ENCODE measurements at places on chromosomes 2 and 18. TPM values are rescaled to one million over a fixed set of nuclear protein-coding genes. Genes with fewer than 3 reads are reported as not detected.
A peak's percentile ranks its signal among the peaks of the same experiment; 100 is the strongest.

The CYS1 gene
- total RNA-seq: 6.6 TPM

The LRPPRC gene
- total RNA-seq: 77.1 TPM

The DNAH7 gene
- 0.40 TPM for total RNA-seq

The EHD3 gene
- total RNA-seq: 20.4 TPM

The SPP2 gene
- not detected for total RNA-seq

The LRP1B gene
- 0.05 TPM for total RNA-seq

The AFG3L2 gene
- total RNA-seq: 141 TPM

The NGEF gene
- 0.62 TPM for total RNA-seq

The RAB17 gene
- 2.5 TPM for total RNA-seq

The HOXD9 gene
- 0.29 TPM for total RNA-seq

The SLC39A6 gene
- 12.5 TPM for total RNA-seq

The VWA3B gene
- 0.96 TPM for total RNA-seq

The NAB1 gene
- 23.7 TPM for total RNA-seq

DNA sequence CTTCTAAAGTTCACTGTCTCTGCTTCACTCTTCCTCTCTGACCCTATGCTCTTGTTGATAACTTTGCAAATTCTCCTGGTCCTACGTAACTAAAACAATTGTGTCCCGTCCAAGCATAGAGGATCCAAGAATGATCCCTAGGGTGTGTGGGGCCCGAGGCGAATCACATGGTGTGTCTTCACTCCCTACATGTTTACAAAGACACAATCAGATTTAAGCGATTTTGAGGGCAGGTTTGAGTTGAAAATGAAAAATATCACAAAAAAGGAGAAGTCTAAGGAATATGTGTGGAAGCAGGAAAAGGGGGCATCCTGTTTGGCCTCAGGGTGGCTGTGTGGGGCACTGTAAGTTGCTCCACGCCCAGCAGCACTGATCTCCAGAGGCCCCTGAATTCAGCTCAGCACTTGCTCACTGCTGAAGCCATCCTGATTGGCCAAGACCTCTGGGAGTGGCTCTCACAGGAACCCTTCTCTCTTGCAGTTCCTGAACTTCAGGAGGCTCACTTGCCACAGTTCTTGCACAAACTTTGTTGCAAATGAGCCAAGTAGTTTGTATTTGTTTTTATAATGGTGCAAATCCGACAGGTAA, 363.6 kb downstream of the ZNF521 start:
- peak; percentile 35 for DNase-seq

- DNase-seq: no peak
Observed at GRCh38 chr2:233267516-233268245, 16.2 kb downstream of the ATG16L1 start.

- DNase-seq: no peak
Observed at GRCh38 chr2:225137971-225138370, 95.7 kb upstream of the DOCK10 start.

- DNase-seq: no peak
Observed at GRCh38 chr2:117336496-117336895, 478.0 kb upstream of the DDX18 start.

DNA sequence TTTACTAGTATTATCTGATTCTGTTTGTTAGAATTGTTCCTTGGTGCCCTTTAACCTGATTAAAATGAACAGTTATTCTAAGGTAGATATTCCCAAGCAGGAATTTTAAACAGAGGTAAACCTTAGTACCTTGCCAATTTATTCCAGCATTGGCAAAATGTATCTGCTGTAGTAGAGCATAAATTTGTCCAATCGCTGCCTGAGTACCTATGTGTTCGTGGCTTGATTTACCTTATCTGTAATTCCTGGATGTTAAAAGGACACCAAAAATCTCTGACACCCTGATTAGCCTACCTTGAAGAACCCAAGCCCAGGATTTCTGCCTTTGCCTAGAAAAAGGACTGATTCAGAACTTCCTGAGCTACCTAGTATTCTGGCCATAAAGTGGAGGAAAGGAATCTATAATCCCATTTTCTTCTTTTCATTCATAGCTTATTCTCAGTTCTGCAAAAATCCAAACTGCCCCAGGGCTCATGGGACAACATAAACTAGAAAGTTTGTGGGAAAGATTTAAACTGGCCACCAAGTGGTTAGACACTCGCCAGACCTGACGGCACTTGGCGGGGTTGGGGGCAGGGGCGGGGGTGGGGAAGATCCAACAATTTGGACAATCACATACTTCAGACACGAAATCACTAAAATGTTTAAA, 16.2 kb upstream of the ZCCHC2 start:
- DNase-seq: no peak

DNA sequence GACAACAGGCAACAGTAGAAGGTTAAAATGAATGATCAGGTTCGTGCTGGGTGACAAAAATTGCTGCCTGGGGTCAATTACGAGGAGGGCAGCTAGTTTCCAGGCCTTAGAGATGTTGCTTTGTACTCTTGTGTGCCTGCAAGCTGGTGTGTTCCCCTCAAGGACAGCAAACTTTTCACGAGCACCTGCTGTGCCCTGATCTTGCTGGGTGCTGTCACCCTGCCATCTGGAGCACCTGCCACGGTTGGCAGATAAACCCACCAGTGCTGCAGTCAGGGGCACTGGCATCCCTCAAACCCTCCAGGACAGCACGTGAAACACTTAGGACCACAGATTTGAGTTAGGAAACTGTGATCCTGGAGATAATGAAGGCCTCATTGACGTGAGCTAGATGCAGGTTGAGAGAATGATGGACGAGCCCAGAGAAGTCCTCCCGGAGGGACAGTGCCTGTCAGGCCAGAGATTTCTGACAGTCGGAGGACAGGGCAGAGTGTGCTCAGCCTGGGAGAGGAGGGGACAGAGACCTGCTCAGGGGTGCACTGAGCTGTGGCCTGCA, 104.3 kb upstream of the RAB12 start:
- DNase-seq: no peak

DNA sequence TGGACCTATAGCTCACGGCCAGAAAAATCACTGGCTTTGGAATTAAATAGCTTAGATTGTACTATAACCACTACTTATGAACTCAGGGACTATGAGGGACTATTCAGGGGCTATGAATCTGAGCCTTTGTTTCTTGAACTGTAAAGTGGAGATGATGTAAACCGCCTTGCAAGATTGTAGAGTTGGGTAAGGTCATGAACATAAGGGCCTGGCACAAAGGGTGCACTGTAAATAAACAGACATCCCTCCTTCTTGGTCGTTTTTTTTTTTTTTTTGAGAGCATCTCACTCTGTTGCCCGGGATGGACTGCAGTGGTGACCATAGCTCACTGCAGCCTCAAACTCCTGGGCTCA, 2.8 kb downstream of the TMEM177 start:
- DNase-seq: no peak

GRCh38 chr2:41927581-41928264, 120.1 kb upstream of the PKDCC start:
- peak; percentile 41 for DNase-seq

DNA sequence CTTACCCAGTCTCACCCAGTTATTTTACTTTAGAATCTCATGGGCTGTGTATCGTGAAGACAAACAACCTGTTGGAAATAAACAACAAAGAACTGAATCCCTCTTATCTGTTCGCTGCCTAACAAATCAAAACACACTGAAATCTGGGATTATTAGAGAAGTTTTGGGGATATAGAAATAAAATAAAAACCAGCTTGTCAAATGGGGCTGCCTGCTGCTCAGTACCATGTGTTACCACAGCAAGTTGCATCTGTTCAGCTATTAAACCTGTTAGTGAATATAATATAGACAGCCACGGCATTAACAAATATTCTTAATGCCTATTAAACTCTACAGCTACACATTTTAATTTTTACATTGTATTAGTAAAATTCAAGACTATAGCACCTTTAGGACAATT, 810.8 kb downstream of the NRXN1 start:
- no peak for DNase-seq

DNA sequence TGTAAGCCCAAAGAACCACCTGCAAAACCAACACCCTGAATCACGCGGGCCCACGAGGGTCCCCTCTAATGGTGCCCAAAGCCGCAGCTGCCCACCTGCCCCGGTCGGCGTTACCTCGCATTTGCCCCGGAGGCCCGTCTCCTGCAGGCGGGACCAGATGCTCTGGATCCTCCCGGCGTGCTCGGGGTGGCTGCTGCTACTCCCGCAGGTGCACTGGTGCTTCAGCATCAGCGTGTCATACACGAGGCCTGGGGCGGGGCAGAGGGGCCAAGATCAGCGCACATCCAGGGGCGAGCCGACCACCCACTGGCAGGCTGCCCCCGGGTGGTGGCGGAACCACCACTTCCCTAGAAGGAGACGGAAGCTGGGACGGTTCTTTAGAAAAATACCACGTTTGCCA, 260.1 kb downstream of the TWIST2 start:
- DNase-seq: no peak

- no peak for DNase-seq
Observed at GRCh38 chr2:104402825-104403224, 451.1 kb upstream of the POU3F3 start.

GRCh38 chr18:54140641-54141040, 83.8 kb downstream of the MBD2 start:
- DNase-seq: no peak

- DNase-seq: peak; percentile 47
Observed at GRCh38 chr18:4106407-4107033, 348.6 kb downstream of the DLGAP1 start.

DNA sequence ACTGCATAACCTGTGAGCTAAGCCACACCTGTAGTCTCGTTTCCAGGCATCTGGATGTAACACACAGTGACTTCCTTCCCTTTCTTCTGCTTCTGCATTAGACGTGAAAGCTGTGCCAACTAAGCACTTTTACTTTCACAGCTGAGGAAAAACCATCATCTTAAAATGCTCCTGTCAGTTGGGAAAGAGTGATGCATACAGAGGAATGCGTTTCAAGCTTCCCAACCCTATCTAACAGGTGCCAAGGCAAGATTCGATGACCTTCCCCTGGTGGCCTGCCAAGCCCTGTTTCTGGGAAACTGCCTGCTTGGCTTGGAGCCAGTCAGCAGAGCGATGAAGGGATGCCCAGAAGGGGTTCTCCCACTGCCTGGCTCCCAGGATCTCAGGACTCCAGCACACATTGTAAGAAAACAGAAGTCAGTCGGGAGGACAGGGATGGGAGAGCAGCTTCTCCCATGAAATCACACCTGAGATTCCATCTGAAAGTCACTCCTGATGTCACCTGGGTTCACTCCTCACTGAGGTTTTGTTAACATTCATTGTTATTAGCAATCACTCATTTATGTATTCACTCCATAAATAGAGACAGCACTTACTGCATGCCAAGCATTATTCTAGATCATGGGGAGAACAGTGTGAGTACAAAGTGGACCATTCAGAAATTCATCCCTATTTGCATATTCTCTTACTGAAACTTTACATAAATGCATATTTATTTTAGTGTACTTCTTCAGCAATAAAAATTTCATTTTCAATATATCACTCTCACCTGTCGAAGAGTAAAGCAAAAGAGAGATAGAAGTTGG, 64.1 kb downstream of the DTNA start:
- DNase-seq: peak; percentile 54

DNA sequence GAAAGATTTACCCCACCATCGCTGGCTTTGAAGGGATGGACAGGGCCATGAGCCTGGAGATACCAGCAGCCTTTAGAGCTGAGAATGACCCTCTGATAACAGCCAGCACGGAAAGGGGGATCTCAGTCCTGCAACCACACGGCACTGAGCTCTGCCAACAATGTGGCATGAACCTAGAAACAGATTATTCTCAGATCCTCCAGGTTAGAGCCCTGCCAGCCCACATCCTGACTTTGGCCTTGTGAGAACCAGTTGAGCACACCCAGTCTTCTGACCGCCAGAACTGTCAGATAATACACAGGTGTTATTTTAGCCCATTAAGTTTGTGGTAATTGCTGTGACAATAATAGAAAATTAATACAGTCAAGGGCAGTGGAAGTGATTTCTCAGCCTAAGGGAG, 9.4 kb upstream of the GNLY start:
- DNase-seq: no peak

DNA sequence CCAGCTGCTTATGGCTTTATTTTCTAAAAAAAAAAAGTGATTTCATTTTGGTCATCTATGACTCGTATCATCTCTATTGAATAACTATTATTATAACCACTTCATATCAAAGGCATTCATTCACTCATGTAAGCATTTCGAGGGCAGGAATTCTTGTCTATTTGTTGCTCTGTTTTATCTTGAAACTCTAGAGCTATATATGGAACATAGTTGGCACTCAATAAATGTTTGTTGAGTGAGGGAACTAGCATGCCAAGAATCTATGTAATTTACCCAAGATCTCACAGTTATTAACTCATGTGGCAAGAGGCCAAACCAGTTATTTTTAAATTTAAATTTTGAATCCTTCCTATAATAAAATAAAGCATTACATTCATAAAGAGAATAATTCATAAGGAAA, 470.1 kb downstream of the TMX3 start:
- DNase-seq: no peak

DNA sequence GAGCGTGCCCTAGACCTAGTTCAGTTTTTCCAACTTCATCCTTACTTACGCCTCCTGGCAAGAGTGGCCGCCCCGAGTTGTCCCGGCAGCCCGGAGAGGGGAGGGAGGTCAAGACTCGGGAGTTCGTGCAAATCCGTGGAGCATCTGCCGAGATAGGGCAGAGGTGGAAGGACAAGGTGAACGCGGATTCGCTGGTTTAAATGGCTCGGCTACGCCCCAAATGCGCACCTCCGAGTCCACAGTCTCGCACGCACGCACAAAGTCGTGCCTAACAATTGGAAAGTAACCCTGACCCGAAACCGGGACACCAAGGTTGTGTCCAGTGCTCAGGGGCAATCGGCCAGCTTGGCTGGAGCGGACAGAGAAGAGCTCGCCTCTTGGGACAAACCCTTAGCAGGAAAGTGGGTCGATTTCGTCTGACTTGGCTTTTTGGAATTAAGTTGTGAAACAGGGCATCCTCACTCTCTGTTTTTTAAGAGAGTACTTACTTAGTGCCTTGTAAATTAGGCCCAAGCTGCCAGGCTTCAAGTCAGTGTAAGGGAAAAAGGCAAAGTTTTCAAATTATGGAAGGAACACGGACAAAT, 726 bp upstream of the SS18 start:
- DNase-seq: no peak

- DNase-seq: no peak
Observed at GRCh38 chr2:151757861-151758260, 23.6 kb upstream of the NEB start.

GRCh38 chr2:202771741-202772460, 99.7 kb downstream of the ICA1L start:
- DNase-seq: peak; percentile 32

- DNase-seq: no peak
Observed at GRCh38 chr2:191032588-191033429, 18.8 kb upstream of the STAT1 start.

DNA sequence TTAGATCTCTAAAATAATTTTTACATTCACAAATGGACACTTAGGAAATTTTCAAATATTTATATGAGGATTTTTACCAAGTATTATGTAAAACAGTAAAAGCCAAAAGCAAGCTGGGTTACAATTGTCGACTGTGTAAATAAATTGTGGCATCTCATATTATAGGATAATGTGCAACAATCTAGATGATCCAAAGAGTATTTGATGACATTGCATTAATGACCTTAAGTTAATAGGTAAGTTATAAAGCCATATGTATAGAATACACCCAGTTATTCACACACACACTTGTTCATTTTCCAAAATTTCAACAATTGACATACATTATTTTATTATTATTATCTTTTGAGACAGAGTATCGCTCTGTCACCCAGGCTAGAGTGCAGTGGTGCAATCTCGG, 69.3 kb downstream of the ATP8B1 start:
- DNase-seq: no peak
